ENCODE measurements at places on chromosomes 5 and 9. TPM values are rescaled to one million over a fixed set of nuclear protein-coding genes. Genes with fewer than 3 reads are reported as not detected.

GRCh38 chr5:91293131-91293530, 90.0 kb downstream of the ARRDC3 start:
- DNase-seq = peak; percentile 77

DNA sequence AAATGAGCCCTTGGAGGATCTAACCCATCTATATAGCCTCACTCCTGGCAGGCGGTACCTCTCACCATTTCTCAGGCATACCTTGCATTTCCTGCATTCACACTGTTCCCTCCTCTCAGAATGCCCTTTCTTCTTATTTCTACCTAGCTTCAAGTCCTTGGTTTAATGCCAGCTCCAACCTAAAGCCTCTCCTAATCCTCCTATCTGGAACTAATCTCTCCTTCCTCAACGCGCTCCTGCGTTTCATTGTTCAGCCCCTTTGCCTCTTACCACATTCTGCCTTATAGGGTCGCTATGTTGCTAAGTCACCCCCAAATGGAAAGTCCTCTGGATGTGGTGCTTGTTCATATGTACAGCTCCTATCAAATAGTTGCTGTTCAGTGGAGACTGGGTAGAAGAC, 288.5 kb upstream of the TUT7 start:
- no peak for DNase-seq

The CNTNAP3B gene
- 23.1 TPM for total RNA-seq

- DNase-seq = no peak
Measured at GRCh38 chr5:80976985-80977384, 16.8 kb downstream of the RASGRF2 start.

The BRINP1 gene
- total RNA-seq = not detected

- peak; percentile 25 for DNase-seq
Measured at GRCh38 chr5:9454012-9454481, 91.8 kb downstream of the SEMA5A start.

DNA sequence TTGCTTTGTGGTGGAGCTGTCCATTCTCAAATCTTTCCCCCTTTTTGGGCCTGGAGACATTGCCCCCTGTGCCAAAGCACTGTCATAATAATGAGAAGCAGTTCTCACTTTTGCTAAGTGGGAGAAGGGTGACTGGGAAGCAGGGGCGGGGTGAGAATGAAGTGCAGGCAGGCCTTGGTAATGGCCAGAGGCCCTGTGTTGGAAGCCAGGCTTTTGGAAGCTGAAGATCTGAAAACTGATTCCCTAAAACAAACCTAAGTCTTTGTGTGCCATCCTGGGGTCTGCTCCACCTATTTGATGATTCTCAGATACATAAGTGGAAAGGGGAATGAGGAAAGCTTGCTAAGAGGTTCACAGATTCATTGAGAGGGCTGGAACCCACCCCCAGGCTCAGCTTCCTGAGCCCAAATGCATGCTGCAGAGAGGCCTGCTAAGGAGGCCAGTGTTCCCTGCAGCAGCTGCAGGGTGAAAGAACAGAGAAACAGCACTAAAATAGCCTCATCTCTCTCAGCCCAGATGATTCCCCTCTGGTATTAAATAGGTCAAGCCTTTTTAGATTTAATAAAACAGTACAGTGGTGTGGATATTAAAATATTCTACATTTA, 75.0 kb downstream of the NSG2 start:
- DNase-seq = no peak

GRCh38 chr5:156936972-156937371, 26.1 kb downstream of the TIMD4 start:
- no peak for DNase-seq

The GPX3 gene
- 380 TPM for total RNA-seq

DNA sequence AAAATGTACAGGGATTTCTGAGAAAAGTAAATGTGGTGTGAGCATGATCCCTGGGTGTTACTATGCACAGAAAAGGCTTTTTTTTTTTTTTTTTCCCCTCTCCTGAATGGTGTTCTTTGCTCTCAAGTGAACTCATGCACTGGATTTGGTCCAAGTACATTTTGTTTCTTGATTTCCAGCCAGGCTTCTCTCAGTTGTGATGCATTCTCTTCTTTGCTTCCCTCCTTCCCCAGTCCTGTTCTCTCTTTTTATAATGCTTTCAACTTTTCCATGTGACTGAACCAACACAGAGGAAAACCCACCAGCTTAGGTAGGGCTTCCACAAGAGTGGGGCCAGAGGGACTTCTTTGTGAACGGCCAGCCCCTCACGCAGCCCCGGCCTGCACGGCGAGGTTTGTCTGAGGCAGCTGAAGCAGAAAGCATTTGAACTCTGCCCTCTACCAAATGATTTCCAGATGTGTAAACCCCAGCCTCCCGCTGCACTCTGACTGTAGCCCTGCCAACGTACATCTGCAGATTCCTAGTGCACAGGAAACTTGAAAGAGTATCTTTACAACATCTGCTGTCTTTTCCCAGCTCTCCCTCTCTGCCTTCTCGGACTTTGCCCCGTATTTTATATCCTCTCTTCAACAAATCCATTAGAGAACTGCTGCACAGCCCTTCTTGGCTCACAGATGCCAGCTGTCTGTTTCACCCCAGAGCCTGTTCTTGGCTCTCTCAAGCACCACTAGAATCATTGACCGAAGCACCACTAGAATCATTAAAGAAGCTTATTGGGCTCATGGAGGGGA, 71.8 kb upstream of the CD180 start:
- peak; percentile 91 for DNase-seq

GRCh38 chr9:29319736-29320513, 1746.6 kb upstream of the C9orf72 start:
- no peak for DNase-seq

GRCh38 chr5:38808666-38809343, 37.0 kb upstream of the OSMR start:
- DNase-seq = no peak

DNA sequence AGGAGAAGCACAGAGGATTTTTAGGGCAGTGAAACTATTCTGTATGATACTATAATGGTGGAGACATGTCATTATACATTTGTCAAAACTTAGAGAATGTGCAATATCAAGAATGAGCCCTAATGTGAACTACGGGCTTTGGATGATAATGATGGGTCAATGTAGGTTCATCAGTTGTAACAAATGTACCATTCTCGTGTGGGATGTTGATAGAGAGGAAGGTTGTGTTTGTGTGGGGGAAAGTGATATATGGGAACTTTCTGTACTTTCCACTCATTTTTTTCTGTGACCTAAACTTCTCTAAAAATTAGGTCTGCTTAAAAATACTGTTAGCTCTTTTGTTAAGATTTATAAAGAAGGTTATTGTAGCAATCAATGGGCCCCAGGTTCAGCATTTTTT, 138.9 kb downstream of the SPATA31D1 start:
- DNase-seq = no peak

DNA sequence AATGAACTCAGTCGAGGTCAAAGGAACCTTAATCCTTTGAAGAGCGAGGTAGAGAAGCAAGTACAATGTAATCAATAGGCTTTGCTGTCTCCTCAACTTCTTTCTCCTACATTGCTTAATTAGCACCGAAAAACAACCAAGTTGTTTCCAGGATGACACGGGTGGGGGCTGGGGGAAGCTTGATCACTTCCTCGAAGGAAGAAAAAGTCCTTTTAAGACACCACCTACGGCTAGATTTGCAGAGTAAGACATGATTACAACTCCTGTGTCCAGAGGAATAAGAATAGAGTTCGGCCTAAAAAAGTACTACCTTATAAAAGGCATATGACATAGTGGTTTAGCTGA, 811 bp upstream of the ARRDC3 start:
- no peak for DNase-seq

The FOXD4 gene
- 1.2 TPM for total RNA-seq

DNA sequence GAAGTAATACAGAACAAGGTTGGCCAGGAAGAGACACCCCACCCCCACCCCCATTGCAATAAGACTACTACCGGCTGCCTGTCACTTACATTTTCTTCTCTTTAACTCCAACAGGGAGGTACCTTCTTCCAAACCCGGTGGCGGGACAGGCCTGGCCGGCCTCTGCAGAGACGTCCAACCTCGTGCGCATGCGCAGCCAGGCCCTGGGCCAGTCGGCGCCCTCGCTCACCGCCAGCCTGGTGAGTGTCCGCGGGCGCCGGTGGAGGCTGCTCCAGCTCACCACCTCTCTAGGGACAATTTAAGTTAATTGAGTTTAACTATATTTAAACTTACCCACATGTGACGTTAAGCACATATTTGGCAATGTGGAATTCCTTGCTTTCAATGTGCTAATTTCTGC, 192.4 kb downstream of the MAST4 start:
- no peak for DNase-seq

- DNase-seq = no peak
Measured at GRCh38 chr5:179803651-179804554, 2.8 kb downstream of the MGAT4B start.

- DNase-seq = no peak
Measured at GRCh38 chr9:101711330-101711941, 27.0 kb downstream of the GRIN3A start.

The TMEM174 gene
- total RNA-seq = not detected

DNA sequence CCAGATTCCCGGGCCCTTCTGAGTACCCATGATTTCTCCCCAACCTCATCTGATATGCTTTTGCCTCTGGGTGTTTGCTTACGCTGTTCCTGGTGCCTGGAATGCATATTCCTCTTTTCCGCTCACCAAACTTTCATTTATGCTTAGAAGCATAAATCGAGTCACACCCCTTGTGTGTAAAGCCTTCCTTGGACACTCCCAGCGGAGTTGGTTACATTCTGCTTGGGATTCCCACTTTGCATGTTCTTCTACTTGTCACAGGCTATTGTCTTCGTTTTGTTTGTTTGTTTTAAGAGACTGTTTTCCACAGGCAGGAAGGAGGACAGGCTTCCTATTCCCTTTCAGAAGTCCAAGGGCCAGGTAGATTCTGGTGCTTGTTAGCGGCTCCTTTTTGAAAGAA, 76.5 kb downstream of the SEC61B start:
- no peak for DNase-seq

GRCh38 chr9:87562062-87562461, 64.4 kb downstream of the DAPK1 start:
- DNase-seq = no peak

The ANKS6 gene
- total RNA-seq = 11.6 TPM

DNA sequence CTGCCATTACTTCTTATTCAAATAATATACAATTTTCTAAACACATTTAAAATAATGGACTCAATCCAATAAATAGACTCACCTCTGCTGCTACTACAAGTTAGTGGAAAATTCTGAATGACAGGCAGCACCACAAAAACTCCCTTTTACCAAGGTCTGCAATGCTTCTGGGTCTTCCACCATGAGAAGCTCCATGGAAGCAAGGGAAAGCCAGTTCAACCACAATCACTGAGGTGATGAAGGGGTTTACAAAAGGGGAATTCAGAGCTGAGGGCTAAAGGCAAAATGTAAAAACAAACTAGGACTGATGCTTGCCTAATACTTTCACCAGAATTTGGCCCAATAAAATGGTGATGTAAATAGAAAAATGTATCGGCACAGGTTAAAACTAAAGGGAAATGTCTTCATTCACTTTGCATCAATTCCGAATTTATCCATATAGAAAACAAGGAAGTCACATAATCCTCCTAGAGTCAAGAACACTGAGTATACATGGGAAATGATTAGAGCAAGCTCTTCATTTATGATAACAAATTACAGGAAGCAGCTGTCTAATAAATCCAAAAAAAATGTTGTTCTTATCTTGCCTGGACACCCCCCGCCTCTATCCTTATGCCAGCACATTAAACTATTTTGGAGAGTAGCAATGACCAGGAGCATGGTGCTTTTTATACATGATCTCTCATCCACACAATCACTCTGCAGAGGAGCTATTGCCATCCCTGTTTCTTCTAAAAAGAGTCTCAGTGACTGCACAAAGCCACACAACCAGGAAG, 66.3 kb upstream of the NFIB start:
- no peak for DNase-seq

GRCh38 chr5:180120237-180121101, 48.9 kb upstream of the RNF130 start:
- DNase-seq = no peak

The SLC6A7 gene
- total RNA-seq = not detected

The LHX6 gene
- total RNA-seq = 1.4 TPM

DNA sequence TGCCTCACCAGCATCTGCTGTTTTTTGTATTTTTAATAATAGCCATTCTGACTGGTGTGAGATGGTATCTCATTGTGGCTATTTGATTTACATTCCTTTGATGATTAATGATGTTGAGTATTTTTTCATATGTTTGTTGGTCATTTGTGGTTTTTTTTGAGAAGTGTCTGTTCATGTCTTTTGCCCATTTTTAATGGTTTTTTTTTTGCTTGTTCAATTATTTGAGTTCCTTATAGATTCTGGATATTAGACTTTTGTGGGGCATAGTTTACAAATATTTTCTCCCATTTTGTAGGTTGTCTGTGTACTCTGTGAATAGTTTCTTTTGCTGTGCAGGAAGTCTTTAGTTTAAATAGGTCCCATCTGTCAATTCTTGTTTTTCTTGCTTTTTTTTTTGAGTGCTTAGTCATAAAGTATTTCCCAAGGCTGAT, 148.1 kb downstream of the NPR3 start:
- no peak for DNase-seq

DNA sequence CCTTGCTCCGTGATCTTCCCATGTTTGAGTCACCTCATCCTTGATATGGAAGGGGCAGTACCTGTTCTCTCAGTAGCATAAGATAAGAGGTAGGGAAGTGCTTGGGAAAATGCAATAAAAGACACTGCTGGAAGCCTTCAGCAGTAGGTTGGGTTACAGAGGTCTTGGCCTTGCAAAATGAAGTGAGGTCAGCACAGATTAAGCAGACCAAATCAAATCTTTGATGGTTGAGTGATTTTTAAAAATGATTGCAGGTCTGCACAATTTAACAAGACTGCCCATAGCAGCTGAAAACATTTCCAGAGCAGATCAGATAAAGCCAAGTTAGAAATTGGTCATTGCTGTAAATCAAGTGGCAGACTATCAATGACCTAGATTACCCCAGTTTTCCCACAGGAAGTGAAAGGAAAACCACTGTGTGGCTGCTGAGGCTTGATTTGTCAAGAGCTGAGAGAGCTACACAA, 32.9 kb downstream of the PALM2AKAP2 start:
- no peak for DNase-seq

GRCh38 chr9:85401998-85402397, 339.8 kb downstream of the AGTPBP1 start:
- DNase-seq = no peak

GRCh38 chr5:58326022-58326421, 133.9 kb downstream of the PLK2 start:
- no peak for DNase-seq

DNA sequence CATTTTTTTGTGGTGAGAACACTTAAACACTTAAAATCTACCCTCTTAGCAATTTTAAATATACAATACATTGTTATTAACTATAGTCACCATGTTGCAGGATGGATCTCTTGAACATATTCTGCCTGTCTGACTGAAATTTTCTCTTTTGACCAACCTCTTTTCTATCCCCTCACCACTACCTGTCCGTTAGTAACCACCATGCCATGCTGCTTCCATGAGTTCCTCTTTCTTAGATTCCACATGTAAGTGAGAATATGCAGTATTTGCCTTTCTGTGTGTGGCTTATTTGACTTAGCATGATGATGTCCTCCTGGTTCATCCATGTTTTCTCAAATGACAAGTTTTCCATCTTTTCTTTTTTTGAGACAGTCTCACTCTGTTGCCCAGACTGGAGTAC, 48.5 kb upstream of the NAA35 start:
- no peak for DNase-seq

- no peak for DNase-seq
Measured at GRCh38 chr9:27847818-27848217, 274.5 kb upstream of the C9orf72 start.

The BOD1 gene
- 77.9 TPM for total RNA-seq

The FAM221B gene
- not detected for total RNA-seq

Data from H4 (cell line).